Omental fat pad (tissue), 4 donors: ENCODE measurements at places on chromosomes 3 and 15. TPM values are rescaled to one million over a fixed set of nuclear protein-coding genes. Genes with fewer than 3 reads are reported as not detected.

DNA sequence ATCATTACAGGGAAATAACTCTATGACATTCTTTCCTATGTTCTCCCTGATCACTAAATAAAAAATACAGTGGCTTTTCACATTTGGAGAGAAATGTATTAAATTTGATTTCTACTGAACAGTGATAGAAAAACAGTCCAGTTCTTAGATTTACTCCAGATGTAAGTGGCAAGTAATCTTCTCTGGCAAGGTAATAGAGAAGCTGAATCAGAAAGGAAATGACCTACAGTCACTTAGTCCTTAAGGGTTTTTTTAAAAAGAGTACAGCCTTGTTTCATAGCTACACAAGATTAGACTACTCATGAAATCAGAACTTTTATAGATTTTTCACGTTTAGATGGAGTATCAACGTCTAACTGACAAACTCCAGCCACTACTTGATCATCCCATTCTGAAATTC, 236.9 kb downstream of the CADPS start:
- no peak for DNase-seq

SCN11A gene
- 0.31 TPM for total RNA-seq

DNA sequence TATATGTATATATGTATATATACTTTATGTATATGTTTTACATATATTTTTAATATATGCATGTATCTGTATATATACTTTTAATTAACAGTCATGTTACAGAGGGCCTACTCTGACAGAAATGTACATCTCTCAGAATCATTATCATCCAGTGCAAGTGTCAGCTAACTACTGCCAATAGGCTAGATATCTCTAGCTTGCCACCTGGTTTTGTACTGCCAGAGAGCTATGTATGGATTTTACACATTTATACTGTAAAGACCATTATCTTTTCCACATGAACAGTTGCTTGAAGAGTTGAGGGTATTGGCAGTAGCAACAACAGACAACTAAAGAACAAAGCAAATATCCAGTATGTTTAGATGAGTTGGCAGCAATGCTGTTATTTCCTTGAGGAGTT, 99.7 kb upstream of the VGLL3 start:
- DNase-seq: no peak

GRCh38 chr15:50189633-50190032, 7.6 kb downstream of the SLC27A2 start:
- no peak for DNase-seq

- no peak for DNase-seq
Measured at GRCh38 chr3:54863366-54863765, 64.5 kb downstream of the LRTM1 start.

DNA sequence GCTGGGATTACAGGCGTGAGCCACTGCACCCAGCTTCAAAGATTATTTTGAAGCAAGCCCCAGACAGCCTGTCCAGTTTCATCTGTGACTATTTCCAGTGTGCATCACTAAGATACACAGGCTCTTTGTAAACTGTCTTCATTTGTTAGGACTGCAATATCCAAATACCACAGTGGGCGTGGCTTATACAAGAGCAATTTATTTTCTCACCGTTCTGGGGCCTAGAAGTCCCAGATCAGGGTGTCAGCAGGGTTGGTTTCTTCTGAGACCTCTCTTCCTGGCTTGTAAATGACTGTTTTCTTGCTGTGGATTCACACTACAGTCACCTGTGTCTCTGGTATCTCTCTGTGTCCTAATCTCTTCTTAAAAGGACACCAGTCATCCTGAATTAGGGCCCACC, 59.7 kb downstream of the RLBP1 start:
- no peak for DNase-seq

SYNPR gene
- total RNA-seq: not detected

DNA sequence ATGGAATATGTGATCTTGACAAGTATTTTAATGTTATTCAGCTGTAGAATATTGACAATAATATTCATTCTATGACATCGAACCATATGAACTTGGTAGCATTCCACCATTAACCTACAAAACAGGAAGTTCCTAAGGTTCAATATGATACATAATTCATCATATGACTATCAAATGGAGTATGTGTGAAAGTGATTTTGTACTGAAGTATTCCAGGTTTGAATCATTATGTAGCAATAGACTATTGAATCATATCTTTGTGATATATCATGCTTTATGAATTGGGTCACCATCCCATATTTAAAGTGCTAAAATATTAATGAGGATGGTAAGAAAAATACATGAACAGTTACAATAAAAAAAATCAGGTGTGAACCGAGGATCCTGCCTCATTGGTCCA, 95.1 kb downstream of the TP63 start:
- DNase-seq: no peak

DNA sequence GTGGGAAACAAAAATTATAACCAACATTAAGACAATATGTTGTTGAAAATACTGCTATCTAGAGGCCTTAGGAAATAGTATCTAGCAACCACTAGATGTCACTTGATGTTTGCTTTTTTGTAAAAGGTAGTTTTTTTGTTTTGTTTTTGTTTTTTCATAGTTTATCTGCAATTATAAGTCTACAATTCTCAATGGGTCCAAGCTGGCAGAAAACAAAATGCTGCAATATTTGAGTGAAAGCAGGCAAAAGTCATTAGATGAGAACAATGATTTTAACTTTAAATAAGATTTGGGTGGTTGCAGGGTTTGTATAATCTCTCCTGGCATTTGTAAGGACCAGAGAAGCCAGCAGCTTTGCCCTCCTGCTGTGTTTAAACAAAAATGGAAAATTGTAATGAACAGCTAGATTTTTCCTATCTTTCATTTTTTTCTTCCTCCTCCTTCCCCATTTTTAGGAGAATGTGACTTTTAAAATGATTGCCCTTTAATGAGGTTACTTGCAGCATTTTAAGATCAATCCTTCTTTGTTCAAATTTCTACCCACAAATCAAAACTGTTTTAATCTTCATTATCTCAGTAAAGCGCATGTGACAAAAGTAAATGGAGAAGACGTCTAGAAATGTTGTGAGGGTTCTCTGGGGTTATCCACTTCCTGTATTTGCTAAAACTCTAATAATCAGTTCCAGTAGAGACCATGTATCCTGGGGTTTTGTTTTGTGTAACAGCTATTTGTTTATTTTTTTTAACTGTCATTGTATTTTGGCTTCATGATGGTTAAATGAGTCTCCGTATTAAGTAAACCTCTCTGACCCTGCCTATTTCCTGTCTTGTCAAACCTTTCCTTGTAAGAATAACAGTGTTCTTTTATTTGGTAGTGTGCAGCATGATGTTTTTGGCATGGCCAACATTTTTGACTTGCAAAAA, 27.3 kb downstream of the DUT start:
- DNase-seq: no peak

- no peak for DNase-seq
Measured at GRCh38 chr15:60918234-60918959, 310.7 kb downstream of the RORA start.

DNA sequence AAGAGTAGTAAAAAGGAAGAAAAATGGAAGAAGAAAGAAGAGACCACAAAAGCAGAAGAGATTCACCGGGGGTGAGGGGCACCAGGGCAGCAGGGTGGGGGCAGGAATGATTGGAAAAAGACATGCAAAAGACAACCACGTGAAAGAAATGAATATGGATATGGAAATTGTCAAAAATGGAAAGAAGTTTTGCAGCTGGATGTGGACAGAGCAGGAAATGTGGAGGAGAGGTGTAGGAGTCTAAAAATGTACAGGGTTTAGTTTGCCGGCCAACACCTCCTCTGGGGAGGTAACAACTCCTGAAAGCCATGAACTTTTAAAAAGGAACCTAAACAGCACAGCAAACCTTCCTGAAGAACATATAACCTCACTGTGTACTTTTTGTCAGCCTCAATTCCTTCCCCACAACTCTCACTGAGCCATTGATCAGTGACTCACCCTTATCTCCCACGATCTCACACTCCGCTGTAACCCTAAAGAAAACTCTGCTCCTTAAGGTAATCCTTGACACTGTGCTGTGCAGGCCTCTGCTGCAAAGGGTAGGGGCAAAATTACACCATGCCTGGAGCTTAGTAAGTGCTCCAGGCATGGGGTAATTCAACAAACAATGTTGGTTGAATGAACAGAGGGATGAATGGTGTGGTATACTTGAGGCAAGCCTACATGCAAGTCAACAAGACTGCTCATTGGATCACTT, 100.2 kb upstream of the BOC start:
- DNase-seq: no peak

DNA sequence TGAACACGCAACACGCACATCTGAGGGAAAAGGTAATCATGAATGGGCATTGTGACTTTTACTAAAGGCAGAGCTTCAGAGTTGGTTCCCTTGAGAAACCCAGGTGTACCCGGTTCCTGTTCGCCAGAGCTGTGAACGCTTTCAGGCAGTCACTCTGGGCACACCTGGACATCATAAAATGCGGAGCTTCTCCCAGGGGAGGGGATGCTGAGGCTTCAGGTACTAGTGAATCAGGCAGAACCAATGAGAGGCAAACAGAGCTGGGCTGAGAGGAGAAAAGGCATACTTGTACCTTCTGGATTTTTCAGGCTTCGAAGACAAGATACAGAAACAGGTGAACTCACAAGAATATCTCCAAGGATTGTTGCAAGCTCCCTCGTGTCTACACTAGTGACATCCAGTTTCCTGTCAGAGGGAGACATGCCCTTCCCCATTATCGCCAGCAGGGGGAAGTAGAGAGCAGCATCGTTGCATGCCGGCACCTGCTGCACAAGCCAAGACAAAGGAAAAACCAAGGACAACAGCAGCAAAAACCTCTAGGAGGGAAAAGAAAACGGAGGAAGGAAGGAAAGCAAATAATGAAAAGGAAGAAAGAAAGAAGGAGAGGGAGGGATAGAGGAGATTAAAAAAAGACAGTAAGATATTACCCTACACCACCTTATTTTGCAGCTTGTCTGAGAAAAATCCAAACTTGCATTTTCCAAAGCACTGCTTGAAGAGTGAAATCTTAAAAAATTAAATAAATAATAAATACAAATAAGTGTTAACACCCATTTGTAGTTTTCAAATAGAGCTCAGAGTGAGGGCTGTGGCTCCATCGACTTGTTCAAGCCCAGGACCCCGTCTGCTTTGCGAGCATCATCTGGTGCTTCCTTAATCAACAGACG, 2.0 kb downstream of the AHSG start:
- DNase-seq: peak; percentile 76

DNA sequence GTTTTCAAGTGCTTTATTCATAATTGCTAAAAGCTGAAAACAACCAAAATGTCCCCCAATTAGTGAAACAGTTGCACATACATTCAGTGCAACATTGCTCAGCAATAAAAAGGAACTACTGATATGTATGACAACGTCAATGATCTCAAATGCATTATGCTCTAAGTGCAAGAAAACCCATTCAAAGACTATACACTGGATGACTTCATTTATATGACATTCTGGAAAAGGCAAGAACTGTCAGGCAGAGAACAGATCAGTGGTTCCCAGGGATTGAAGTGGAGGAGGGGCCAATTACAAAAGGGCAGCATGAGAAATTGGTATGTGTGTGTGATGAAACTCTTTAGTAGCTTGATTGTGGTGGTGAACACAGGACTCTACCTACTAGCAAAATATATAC, 585.6 kb downstream of the TBL1XR1 start:
- DNase-seq: no peak

GRCh38 chr3:62558549-62559112, 185.3 kb upstream of the FEZF2 start:
- DNase-seq: no peak

CDCP1 gene
- total RNA-seq: 10.9 TPM

GRCh38 chr3:143529018-143529478, 319.2 kb downstream of the SLC9A9 start:
- DNase-seq: no peak

MOBP gene
- 0.09 TPM for total RNA-seq

DNA sequence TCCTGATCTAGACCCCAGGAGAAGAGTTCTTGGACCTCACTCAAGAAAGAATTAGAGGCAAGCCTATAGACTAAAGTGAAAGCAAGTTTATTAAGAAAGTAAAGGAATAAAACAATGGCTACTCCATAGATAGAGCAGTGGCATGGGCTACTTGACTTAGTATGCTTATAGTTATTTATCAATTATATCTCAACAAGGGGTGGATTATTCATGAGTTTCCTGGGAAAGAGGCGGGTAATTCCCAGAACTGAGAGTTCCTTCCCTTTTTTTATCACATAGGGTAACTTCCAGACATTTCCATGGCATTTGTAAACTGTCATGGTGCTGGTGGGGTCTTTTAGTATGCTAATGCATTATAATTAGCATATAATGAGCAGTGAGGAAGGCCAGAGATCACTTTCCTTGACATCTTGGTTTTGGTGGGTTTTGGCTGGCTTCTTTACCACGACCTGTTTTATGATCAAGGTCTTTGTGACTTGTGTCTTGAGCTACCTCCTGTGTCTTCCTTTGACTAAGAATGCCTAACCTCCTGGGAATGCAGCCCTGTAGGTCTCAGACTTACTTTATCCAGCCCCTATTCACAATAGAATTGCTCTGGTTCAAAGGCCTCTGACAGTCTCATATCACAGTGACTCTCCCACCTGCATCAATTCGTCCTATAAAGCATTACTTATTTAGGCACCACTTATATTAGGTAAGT, 35.3 kb upstream of the PLSCR2 start:
- DNase-seq: no peak

DNA sequence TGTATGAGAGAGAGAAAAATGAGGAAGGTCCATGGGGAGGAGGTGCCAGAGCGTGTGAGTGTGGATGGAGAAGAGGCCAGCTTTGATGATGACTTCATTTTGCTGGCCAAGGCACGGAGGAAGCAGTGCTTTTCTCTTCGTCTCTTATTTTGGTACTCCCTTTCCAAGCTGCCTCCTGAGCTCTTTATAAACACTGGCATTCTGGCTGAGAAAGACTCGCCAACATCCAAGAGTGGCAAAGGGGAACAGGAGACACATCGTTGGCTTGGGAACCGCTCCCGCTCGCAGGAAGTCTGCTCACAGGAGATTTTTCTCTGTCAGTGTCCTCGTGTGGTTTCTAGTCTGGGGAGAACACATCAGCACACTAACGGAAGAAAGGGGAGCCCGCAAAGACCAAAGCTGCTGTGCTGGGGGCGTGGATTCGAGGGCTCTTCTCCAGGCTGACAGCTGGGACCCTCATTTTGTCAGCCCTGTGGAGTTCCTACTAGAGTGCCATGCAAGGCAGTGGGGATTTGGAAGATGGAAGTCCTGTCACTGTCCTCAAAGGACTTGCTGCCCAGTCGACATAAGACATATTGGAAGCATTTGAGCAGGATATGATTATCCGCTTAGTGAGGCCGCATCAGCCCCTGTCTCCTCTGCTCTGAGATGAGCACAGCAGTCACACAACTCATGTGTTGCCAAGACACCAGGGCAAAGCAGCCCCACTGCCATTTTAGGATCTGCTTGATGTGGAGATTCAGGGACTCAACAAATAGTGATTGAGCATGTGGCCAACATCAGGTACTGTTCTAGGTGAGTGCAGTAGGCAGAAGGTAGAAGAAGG, 8.0 kb upstream of the SEMA4B start:
- no peak for DNase-seq

DNA sequence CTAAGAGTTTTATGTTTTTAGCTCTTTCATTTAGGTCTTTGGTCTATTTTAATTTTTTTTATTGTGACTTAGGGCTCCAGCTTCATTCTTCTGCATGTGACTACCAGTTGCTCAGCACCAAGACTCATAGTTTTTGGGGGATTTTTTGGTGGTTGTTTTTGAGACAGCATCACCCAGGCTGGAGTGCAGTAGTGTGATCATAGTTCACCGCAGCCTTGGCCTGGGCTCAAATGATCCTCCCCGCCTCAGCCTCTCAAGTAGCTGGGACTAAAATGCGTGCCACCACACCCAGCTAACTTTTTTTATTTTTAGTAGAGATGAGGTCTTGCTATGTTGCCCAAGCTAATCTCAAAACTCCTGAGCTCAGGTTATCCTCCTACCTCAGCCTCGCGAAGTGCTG, 19.4 kb downstream of the CDV3 start:
- DNase-seq: no peak

CCR5 gene
- 0.37 TPM for total RNA-seq

GRCh38 chr15:30984542-30984941, 6.9 kb downstream of the MTMR10 start:
- DNase-seq: no peak

ZPLD1 gene
- total RNA-seq: not detected
